Left colon (tissue), 2 donors: ENCODE measurements at places on chromosomes 16 and 17. TPM values are rescaled to one million over a fixed set of nuclear protein-coding genes. Genes with fewer than 3 reads are reported as not detected.

DNA sequence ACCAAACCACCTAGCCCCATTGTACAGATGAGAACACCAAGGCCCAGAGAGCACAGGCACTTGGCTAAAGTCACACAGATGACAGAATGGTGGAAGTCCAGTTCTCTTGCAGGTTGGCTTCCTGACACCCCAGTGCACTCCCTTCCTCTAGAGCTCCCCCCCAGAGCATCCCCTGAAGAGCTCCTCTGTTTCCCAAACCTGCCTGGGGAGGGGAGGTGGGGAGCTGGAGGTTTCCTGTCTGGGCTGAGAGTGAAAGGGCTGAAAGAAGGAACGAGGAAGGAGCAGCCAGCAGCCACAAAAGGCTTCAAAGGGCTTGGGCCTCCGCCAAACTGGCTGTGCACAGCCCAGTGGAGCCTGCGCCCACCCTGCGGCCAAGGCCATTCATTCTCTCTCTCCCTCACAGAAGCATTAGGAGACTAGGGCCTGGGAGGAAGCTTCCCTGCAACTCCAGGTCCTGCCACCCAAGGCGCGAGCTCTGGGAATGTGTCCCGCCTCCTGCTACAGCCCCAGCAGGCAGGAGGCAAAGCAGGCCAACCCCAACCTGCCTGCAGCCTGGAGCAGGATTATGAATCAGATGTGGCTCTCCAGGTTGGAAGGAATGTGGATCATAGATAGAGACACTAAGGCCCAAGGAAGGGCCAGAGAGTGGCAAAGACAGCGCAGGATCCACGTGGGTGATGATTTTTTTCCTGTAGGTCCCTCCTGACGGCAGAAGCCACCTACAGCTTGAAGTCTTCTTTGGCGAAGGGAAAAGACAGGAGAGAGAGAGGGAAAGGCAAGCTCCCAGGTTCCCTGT, 913 bp downstream of the SLC13A5 start:
- no peak for DNase-seq

Gene PHKG2
- total RNA-seq: 42.8 TPM

- DNase-seq: no peak
Measured at GRCh38 chr17:47879028-47879585, 16.9 kb upstream of the SP2 start.

DNA sequence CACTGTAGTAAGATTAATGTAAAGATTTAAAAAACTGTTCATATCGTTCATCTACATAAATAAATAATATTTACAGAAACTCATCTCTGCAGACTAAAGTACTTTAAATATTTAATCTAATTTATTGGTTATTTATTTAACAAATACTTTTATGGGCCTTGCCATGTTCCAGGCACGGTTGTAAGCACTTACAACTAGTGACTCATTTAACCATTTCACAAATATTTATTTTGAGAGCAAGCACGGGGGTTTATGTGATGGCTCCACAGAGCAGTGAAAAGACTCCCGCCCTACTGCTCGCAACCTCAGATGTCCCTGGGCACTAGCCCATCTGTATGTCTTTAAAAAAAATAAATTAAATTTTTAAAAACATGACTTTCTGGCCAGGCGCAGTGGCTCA, 575.9 kb downstream of the WWOX start:
- DNase-seq: no peak

GRCh38 chr17:45146592-45146889, 1.7 kb upstream of the HEXIM1 start:
- DNase-seq: no peak

DNA sequence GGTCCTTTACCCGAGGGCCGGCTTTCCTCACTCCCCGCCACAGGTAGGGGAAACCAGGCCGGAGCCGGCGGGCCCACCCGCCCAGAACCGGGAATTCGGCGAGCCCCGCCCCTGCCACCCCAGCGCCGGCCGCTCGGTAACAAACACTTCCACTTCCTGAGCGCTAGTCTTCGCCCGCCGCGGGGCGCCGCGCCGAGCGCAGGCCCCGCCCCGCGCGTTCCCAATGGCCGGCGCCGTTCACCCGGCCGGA, 224 bp upstream of the NHERF1 start:
- no peak for DNase-seq

- DNase-seq: no peak
Measured at GRCh38 chr17:66172691-66173223, 19.2 kb downstream of the CEP112 start.

Gene CEP112
- total RNA-seq: 4.5 TPM

GRCh38 chr16:50139580-50139979, 13.5 kb upstream of the TENT4B start:
- DNase-seq: no peak

GRCh38 chr17:45740553-45741330, 43.4 kb upstream of the CRHR1 start:
- no peak for DNase-seq

DNA sequence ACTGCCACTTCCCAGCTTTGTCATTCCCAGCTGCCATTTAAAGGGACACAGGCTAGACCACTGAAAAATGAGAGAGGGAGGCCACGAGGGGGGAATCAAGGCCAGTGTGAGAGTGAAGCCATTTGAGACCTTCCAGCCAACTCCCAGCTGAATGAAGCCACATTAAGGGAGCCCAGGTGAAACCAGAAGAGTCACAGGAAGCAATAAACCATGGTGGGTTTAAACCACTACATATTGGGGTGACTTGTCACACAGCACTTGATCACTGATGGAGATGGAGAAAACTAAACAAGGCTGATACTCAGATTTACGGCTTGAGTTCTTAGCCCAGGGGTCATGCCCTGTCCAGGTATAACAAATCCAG, 2.8 kb upstream of the NUBP1 start:
- no peak for DNase-seq

Gene SSH2
- 41.5 TPM for total RNA-seq

Gene ZFP1
- total RNA-seq: 3.1 TPM

- DNase-seq: no peak
Measured at GRCh38 chr16:84272740-84273320, 21.8 kb upstream of the WFDC1 start.

- DNase-seq: no peak
Measured at GRCh38 chr17:61926826-61927207, 965 bp downstream of the INTS2 start.

DNA sequence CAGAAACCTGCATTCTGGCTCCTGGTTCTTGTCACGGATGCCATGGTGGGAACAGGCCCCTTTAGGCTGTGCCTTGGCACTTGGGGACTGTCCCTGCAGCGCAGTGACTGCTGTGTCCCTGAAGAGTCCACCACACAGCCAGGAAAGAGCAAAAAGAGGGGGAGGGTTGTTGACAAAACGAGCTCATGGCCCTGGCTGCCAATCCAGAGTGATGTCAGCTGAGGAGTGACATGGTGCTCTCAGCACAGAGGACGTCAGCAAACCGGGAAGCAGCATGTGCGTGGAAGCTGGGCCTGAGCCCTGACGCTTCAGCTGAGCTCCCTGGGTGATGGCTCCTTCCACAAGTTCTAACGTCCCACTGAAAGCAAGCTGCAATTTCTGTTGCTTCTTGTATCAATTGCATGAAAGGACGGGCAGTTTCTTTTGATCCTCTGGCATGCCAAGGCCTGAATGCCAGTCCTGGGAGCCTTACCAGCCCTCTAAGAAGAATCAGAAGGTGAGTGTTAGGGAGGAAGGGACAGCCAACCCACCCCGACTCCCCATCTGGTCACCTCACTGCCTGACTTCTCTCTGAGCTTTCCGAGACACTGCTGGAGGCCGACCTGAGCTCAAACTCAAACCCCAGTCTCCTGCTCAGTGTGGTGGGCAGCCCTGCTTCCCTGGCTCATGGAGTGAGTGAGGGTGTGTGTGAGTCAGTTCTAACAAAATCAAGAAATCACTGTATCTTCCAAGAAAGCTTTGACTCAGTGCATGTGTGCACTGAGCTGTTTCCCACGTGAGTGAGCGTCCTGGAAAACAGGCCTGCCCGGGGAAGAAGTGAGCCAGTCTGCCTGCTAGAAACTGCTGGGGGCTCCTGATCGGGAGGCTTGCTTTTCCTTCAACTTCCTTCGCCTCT, 14.7 kb upstream of the WNT3 start:
- DNase-seq: no peak

GRCh38 chr16:3959148-3959547, 78.6 kb upstream of the CREBBP start:
- DNase-seq: no peak

DNA sequence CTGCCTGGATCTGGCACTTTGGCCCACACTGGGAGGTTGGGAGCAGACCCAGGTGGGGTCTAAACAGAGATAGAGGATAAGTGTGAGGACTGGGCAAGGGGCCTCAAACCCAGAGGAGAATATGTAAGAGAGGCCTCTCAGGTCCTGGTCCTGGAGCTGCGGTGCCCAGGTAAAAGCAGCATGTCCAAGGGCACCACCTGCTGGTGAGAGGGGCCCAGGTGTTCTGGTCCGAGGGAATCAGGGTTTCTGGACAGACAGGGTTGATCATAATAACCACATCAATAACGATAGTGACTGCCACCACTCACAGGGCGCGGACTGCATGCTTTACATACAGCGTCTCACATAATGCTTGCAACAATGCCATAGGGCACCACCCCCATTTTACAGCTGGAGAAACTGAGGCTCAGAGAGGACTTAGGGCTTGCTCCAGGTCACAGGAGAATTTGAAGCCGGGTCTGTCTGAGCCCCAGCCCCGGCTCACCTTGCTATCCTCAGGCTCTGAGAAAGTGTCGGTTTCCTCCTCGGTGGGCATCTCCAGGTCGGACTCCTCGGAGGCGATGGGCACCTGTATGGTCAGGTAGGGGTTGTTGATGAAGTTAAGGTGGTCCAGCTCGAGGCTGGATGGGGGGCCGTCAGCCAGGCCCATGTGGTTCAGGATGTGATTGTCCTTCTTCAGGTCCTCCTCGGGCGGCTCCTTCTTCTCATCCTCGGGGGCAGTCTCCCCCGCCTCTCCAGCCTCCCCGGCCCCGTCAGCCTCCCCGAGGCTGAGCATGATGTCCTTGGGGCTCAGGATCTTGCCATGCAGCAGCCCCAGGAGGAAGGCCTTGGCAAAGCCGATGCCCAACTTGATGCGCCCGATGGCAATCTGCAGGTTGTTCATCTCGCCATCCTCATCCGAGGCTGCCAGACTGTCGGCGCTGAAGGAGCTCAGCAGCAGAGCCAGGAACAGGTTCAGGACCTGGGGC, 19.1 kb upstream of the CD79B start:
- no peak for DNase-seq

DNA sequence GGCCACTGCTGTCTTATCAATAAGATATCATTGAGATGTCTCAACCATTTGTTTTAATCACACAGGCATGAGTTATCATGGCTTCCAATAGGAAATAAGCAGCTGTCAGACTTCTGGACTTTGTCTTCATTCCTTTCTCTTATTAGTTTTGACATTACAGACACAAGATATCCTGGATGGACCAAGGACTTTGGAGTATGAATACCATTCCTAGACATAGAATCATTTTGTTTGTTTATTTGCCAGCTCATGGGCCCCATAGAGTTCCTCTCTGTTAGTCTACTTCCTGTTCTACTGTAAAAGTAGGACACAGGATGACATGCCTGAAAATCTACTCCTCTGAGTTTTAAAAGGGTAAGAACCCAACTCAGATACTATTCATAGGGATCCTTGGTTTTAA, 77.7 kb upstream of the KCNJ16 start:
- no peak for DNase-seq
